ENCODE measurements at places on chromosomes 5 and 9.

GRCh38 chr5:89308606-89309040 lies 425.6 kb upstream of the MEF2C start:
- DNase-seq = no peak

- no peak for DNase-seq
Observed at GRCh38 chr5:38681966-38682365, 125.5 kb upstream of the LIFR start.

- DNase-seq = peak; percentile 44
Observed at GRCh38 chr9:122347348-122348287, 23.2 kb upstream of the PTGS1 start.

GRCh38 chr5:106876665-106877194 lies 794.0 kb downstream of the EFNA5 start:
- peak; percentile 2 for DNase-seq

- DNase-seq = peak; percentile 52
Observed at GRCh38 chr5:132971483-132972435, 8.3 kb upstream of the AFF4 start.

- no peak for DNase-seq
Observed at GRCh38 chr9:33403941-33404787, 1.8 kb upstream of the AQP7 start.

DNA sequence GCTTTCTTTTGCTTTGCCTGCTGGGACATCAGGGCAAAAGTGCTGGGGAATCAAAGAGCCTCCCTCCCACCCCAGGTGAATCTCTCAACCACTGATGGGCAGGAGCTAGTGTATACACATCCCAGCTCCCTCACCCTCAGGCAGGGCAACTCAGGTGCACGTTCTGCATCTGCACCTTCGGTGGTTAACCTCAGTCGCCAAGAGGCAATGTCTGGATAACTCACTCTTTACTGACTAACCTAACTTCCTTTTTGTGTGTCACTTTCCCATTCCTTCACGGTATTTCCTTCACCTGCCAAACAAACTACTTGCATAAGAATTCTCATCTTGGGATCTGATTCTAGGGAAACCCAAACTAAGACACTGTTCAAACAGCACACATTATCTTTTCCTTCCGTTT lies 26.3 kb downstream of the CNTFR start:
- DNase-seq = no peak

- DNase-seq = peak; percentile 94
Observed at GRCh38 chr9:124267271-124267807, 9.6 kb downstream of the NEK6 start.

- peak; percentile 86 for DNase-seq
Observed at GRCh38 chr5:76867827-76868693, 18.2 kb downstream of the S100Z start.

DNA sequence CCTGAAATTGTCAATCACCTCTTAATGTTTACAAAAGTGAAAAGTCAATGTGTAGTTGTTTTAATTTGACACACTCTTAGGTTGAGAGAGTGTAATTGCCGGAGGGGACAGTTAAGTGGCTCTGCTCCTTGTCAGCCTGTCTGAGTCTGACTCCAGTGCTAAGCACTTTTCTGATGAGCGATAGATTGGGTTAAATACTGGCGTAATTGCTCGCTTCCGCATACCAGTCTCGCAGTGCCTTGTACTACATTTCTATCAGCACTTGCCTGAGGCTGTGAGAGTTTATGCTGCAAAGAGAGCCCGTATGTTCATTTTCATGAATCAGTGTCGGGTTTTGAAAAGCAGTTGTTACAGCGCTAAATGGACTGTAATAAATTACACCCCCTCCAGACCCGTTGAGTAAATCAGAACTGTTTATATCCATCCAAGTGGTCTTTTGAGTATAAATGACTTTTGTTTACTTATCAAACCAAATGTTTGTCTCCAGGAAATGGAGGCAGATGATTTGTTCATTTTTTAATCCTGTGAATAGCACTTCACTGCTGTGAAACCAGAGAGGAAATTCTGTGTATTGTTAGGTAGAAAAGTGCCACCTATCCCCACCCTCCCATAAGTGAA lies 41.0 kb upstream of the DMRT3 start:
- peak; percentile 38 for DNase-seq

DNA sequence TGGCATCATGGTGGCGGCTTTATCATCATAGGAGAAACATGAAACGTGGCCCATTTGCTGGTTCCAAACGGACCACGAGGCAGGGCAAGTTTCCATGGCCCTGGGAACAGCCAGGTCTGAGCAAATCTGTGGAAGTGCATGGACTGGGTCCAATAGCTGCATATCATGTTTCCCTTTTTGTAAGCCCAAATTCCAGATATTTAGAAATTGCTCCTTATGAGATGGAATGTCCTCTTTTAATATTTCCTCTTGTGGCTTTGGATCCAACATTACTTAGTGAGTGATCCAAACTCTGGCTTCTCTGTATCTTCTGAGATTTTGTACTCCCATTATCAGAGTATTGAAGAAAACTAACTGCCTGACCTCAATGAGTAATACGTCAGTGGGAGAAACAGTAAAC lies 79.8 kb upstream of the FBXL7 start:
- DNase-seq = no peak

DNA sequence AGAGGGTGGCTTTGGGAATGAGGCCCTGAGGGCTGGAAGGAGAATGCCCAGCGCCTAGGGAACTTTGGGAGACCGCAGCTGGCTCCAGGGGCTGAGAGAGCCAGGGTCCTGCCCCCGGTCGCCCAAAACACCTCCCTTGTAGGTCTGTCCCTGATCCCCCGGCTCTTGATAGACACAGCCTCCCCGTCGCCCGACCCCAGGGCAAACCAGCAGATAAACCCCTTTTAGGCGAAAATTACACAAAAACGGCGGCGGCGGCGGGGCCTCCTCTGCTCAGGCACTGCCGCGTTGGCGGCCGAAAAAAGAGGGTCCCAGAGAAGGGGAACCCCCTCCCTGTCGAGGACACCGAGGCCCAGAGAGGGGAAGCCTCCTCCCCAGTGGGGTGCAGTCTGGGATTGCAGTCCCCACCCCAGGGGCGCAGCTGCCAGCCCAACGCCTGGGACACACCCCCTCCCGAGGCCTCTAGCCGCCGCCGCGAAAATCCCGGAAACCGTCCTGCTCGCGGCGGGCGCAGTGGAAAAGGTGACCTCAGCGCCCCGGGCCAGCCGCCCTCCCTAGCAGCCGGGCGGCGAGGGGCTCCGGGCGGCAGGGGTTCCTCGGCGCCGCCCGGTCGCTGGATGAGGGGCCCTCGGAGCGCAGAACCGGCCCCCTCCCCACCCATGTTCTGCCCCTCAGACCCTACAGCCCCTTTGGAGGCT lies 3.1 kb upstream of the BARX1 start:
- DNase-seq = no peak

DNA sequence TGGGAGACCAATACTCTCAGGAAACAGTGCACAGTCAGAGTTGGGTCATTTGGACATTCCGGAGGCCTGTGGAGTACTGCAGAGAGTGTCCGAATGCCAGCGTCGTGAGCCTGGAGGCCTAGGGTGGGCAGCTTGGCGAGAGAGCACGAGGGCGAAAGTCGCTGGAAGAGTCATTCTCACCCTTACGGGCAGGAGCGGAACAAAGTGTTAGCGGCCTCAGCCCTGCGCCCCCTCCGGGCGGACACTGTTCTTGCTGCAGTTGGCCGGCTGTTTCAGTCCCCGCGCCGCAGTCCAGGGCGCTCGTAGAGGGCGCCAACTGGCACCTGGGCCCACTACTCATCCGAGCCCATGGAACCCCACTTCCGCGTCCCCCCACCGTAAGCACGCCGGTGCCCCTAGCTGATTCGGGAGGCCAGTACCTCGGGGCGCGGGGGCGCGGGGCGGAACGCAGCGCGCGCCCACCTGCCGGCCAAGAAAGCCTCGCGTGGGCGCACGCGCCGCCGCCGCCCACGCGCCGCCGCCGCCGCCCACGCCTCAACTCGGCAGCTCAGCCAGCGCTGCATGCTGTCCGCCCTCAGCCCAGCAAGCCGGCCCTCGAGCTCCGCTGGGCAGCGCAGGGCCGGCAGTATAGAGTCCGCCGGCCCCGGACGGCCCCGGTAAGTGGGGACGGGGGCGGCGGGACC lies 99.7 kb upstream of the CCL21 start:
- DNase-seq = peak; percentile 33

- no peak for DNase-seq
Observed at GRCh38 chr5:173997331-173997730, 8.4 kb downstream of the C5orf47 start.

DNA sequence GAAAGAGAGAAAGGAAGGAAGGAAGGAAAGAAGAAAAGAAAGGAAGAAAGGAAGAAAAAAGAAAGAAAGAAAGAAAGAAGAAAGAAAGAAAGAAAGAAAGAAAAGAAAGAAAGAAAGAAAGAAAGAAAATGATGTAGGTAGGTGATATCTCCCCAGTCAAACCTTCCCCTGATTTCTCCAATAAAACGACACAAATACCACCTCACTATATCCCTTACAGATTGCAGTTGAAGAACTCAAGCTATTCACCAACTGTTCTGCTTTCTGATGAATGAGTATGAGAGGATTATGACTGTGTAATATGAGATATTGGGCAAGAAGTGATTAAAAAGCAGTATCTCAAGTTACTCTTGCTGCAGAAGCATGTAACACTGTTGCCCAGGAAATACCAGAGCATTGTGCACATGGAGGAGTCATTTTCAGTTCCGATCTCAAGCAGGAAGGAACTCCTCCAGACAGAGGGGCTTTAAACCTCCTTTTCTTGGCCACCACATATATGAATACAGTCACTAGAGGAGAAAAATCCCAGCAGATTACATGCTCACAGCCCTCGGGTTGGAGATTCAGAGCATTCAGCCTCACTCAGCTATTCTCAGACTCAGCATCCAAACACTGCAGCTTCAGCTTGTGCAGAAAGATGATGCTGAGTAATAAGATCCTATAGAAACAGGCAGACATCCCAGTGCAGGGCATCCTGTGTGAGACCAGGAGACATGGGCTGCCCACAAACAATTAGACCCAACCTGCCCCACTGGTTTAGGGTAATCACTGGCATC lies 61.4 kb downstream of the UGCG start:
- peak; percentile 89 for DNase-seq

DNA sequence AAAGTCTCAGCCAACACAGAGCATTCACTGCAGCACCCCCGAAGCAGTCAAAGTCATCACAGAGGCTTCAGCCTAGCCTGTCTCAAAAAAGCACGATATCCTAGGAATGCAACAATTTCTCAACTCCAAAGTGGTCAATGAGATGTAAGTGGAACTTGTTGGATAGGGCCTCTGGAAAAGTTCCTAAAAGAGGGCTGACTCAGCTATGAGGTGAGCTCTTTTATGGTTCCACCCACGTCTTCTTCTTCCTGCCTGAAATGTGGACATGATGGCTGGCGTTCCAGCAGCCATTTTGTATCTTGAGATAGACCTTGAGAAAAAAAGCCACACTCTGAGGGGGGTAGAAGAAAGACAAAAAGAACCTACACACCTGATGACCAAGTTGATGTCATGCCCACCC lies 32.5 kb upstream of the TRIO start:
- DNase-seq = peak; percentile 64

DNA sequence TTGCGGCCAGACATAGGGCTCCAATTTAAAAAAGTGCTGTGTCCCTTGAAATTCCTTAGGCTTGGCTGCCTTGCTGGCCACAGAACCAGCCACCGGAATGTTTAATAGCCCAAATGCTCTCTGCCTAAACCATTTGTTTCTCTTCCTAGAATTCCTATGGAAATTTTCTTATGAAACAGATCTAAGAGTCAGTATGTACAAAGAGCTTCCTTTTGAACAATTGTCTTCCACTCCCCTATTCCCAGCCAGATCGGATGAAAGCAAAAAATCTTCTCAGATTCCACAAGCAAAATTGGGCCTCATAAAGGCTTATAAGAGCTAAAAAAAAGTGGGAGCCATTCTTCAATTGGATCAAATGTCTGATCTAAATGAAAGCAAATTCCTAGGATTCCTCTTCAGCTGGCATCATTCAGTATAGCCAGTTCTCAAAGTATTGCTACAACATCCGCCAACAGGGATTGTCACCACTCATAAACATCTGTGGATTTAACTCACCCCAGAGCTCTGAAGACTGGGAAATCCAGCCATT lies 104.3 kb downstream of the CEMIP2 start:
- DNase-seq = peak; percentile 87

- no peak for DNase-seq
Observed at GRCh38 chr5:149313151-149313841, 32.0 kb upstream of the GRPEL2 start.

- DNase-seq = no peak
Observed at GRCh38 chr9:128206484-128206883, 3.3 kb downstream of the DNM1 start.

GRCh38 chr9:68844631-68845612 lies 139.9 kb downstream of the PIP5K1B start:
- no peak for DNase-seq

- DNase-seq = peak; percentile 73
Observed at GRCh38 chr9:130940693-130941576, 1.9 kb upstream of the FIBCD1 start.

DNA sequence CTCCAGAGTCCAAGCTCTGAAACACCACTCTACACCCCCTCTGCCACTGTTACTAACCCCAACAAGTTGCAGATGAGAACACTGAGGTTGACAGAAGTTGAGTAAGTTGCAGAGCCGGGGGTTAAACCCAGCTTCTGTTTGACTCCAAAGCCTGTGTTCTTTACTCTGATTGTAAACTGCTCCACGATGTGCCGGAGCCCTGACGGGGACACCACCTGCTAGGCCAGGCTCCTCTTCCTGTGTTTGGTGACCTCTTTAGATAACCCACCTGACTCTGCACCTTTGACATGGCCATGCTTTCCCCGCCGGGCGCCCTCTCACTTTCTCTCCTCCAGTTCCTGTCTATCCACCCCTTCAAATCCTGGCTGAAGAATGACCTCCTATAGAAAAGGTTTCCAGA lies 96.7 kb downstream of the PAX5 start:
- DNase-seq = no peak

GRCh38 chr9:126734877-126735276 lies 70.0 kb upstream of the ZBTB43 start:
- no peak for DNase-seq

GRCh38 chr9:21399956-21400355 lies 9.0 kb upstream of the IFNA8 start:
- DNase-seq = no peak

DNA sequence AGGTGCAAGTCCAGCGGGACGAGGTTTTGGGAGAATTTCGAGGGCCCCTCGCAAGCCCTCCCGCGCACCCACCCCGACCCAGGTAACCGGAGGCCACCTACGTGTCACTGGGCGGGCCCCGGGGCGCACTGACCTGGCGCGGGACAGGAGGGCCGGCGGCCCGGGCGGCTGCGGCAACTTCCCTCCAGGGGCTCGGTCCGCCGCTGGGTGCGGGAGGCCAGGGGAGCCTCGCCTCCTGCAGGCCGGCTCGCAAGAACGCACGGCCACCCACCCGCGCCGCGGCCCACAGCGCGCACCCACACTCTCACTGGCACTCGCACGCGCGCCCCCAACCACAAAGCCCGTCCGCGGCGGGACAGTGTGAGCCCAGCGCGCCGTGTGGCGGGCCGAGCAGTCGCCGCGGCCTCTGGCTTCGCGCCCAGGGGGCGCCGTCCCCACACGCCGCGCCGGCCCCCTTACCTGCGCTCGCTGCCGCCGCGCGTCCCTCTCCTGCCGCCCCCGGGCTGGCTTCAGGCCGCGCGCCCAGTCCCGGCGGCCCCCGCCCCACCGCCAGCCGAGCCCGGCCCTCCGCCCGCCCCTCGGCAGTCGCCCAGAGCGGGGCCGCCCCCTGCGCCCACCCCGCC lies 451 bp downstream of the LPAR1 start:
- DNase-seq = peak; percentile 62

GRCh38 chr5:180723936-180724335 lies 15.9 kb downstream of the OR2Y1 start:
- no peak for DNase-seq
